GM23248 (cell line): ENCODE measurements at places on chromosomes 13 and 19. TPM values are rescaled to one million over a fixed set of nuclear protein-coding genes. Genes with fewer than 3 reads are reported as not detected.

DNA sequence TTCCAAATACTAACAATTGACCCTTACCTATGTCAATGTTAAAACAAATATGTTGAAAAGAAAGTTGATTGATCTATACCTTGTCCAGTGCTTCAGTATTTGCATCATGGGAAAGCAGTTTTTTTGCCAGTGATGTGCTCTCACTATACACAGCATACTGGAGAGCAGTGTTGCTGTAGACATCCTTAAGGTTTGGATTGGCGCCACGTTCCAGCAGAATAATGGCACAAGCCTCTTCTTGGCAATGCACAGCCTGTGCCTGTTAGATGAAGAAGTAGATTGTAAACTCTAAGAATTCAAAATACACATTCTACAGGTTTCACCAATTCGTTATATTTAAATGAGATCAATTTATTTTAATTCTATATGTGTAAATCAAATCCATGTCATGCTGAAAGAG lies 43.9 kb upstream of the C1QTNF9B start:
- no peak for DNase-seq

HSD11B1L gene
- 10.9 and 13.4 TPM in 2 replicates for polyA plus RNA-seq

DNA sequence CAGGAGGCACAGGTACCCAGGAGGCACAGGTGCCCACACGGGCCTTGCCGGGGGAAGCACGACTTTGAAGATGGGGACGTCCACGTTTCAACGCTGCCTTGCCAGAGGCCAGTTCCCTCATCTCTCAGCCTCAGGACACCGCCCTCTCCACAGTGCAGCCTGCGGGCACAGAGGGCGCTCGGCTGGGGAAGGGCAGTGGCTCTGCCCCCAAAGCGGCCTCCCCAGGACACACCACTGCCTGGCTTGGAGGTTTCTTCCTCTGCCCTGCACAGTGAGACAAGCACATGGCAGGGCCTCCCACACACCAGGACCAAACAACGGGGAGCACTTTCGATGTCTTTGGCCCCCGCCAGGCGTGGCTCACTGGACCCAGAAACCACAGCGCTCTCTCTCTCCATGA lies 73.0 kb downstream of the RASA3 start:
- DNase-seq: no peak

GRCh38 chr13:113792236-113792770 lies 33.3 kb downstream of the TMEM255B start:
- no peak for DNase-seq

- peak; percentile 74 for DNase-seq
Observed at GRCh38 chr13:101514695-101515275, 62.3 kb downstream of the ITGBL1 start.

DNA sequence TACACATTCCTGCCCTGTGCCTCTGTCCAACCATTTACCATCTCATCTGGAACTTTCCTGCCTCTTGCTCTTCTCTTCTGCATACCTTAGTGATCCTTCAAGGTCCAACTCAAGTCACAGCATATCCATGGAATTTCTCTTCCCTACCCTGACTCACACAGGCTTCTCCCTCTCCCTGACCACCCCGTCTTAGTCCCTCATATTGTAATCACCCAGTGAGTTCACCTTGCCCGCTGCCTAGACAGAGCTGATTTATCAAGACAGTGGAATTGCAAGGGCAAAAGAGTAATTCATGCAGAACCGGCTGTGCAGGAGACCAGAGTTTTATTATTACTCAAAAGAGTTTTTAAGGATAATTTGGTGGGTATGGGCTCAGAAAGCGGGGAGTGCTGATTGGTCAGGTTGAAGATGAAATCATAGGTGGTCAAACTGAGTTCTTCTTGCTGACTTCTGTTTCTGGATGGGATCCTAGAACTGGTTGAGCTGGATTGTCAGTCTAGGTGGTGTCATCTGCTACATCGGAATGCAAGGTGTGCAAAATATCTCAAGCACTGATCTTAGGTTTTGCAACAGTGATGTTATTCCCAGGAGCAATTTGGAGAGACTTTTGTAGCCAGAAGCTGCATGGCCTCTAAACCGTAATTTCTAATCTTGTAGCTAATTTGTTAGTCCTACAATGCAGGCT lies 67.2 kb downstream of the HSPH1 start:
- no peak for DNase-seq

SPART gene
- 66.3 and 72.8 TPM in 2 replicates for polyA plus RNA-seq
